ENCODE measurements at places on chromosomes 4 and X. TPM values are rescaled to one million over a fixed set of nuclear protein-coding genes. Genes with fewer than 3 reads are reported as not detected.
A peak's percentile ranks its signal among the peaks of the same experiment; 100 is the strongest.

MTMR8 gene
- total RNA-seq = 4.0 TPM

FGF13 gene
- total RNA-seq = 81.1 TPM

CXXC4 gene
- 18.9 TPM for total RNA-seq

SULT1E1 gene
- not detected for total RNA-seq

NWD2 gene
- total RNA-seq = 0.05 TPM

AADAT gene
- total RNA-seq = 30.7 TPM

SOX3 gene
- 205 TPM for total RNA-seq

NAP1L3 gene
- total RNA-seq = 34.6 TPM

CCDC149 gene
- total RNA-seq = 9.2 TPM

CXCL6 gene
- total RNA-seq = not detected

CT45A5 gene
- not detected for total RNA-seq

GJB1 gene
- 12.4 TPM for total RNA-seq

MSL3 gene
- 29.2 TPM for total RNA-seq

GNPDA2 gene
- total RNA-seq = 11.4 TPM

MRFAP1 gene
- total RNA-seq = 317 TPM

GRCh38 chr4:71243091-71243833 is 95.6 kb upstream of the SLC4A4 start:
- no peak for DNase-seq

DNA sequence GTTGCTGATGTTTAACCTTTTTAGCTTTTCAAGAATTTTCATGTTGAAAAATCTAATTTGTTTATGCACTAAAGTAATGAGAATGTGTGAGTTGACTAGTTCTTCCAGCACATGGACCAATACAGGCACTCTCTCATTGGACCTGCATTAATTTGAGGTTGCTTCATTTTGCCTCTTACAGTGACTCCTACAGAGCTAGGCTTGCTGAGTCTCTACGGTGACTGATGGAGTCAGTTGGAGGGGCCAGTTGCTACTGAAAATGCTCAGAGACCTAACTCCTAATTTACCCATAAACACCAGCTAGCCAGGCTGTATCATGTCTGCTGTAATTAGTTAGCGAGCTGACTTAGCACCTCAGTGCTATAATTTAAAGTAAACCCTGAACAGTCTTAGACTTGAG is 10.9 kb downstream of the MTHFD2L start:
- DNase-seq = no peak

- no peak for DNase-seq
Observed at GRCh38 chr4:61373901-61374440, 173.8 kb downstream of the ADGRL3 start.

GRCh38 chr4:120964596-120964995 is 42.1 kb upstream of the PRDM5 start:
- DNase-seq = no peak

DNA sequence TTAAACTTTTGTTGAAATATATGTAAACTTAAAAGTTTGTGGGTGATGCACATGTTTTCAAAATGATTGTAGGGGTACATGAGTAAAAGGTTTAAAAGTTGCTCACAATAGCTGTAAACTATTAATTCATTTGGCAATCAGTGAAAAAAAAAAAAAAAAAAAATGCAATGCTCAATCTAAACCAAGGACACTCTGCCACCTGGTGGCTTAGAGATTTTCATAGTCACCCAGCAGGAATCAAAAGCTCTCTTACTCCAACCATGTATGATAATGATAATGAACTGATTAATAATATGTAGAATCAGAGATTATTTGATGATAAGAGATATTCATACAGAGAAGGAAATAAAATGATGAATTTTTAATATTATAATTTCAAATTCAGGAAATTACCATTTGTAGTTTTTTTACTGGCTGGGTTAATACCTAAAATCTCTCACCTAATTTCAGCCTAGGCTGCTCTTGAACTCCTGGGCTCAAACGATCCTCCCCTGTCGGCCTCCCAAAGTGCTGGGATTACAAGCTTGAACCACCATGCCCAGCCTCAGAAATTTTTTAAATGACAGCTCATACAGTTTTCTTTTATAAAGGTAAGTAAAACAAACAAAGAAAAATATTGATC is 46.9 kb upstream of the SLC25A4 start:
- peak; percentile 22 for DNase-seq

- peak; percentile 40 for DNase-seq
Observed at GRCh38 chrX:155819966-155820491, 61.1 kb upstream of the VAMP7 start.

- DNase-seq = no peak
Observed at GRCh38 chrX:50430917-50431575, 39.6 kb downstream of the DGKK start.

GRCh38 chr4:138724530-138724929 is 291.1 kb upstream of the NOCT start:
- no peak for DNase-seq

DNA sequence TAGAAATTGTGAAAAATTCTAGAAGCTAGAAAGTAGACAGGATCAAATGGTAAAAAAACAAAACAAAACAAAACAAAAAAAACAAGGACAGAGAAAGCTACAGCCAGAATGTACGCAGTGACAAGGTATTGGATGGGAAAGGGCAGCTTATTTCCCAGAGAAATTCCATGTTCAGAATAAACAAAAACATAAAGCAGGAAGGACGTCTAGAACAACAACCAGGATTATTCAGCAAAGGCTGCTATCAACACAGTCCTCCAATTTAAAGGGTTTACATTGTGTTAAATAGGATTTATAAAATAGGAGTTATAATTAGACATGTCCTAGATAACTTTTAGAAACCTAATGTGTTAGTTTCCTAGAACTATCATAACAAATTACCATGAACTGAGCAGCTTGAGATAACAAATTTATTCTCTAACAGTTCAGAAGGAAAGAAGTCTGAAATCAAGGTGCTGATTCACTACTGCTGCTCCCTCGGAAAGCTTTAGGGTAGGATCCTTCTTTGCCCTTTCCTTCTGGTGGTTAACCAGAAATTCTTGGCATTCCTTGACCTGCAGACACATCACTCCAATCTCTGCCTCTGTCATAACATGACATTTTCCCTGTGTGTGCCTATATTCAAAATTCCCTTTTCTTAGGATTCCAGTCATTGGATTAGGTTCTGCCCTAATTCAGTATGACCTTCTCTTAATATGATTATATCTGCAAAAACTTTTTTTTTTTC is 175.6 kb downstream of the SNCA start:
- no peak for DNase-seq

- no peak for DNase-seq
Observed at GRCh38 chr4:69859140-69859685, 732 bp downstream of the SULT1E1 start.

DNA sequence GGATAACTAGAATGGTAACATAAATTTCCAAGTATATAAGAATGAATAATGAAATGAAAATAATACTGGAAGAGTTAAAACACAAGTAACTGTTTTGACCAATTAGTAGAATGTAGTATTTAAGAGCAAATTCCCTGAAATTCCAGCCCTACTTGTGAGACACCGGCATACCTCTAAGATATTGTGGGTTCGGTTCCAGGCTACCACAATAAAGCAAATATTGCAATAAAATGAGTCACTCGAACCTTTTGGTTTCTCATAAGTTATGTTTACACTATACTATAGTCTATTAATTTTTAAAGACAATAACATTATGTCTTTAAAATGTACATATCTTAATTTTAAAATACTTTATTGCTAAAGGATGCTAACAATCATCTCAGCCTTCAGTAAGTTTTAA is 15.2 kb upstream of the IQCM start:
- no peak for DNase-seq

GRCh38 chrX:39563178-39563577 is 534.6 kb downstream of the BCOR start:
- DNase-seq = no peak

- DNase-seq = no peak
Observed at GRCh38 chr4:136644279-136644678, 888.0 kb downstream of the PCDH18 start.
